ACHN (cell line): ENCODE measurements at places on chromosomes 13 and 19.

DNA sequence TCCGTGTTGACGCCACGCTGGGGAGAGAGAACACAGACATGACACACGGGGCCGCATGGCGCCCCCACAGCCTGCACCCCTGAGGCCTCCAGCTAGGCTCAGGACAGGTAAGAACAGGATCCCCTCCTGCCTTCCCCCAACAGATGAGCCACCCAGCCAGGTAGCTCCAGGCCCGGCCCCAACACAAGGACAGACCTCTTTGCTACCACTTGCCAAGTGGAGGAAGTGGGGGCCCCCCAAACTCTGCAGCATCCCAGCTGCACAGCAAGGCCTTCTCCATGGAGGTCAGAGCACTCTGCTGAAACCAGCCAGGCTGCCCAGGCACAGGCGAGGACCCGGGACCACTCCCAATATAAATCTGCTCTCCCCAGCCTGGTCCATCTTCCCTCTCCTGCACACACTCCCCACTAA, 31.5 kb downstream of the PEPD start:
- no peak for DNase-seq

GRCh38 chr19:35693422-35693821, 10.9 kb upstream of the ZBTB32 start:
- no peak for DNase-seq

DNA sequence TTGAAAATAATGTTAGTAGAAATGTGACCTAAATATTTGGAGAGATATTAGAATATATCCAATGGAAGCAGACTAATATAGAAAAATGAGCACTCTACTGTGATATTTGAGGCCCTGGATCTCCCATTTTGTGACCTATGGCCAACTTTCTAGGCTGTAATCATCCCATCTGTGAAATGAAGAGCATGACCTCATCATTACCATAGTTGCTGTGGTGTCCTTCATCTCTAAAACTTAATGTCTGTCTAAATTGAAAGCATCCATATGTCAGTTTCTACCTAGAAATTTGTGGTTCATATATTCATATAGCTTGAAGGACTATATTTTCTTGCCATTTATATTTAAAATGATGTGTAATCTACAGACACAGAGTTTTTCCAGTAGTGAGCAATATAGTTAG, 41.6 kb downstream of the PAN3 start:
- no peak for DNase-seq

DNA sequence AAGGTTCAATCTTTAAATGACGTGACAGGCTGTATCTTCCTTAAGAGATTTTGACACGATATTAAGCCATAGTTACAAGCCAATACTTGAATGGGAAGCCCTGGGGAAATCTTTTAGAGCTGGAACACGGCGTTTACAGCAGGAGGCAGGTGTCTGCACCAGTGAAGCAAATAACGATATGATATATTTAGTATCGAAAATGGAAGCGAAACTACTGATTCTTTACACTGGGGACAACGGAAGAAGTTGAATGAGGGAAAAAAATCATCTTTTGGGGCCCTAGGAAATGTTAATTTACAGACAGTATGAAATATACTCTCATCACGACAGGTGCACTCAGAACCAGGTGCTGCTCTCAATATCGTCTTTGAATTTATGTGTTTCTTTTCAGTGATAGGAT, 793.9 kb upstream of the PCDH20 start:
- no peak for DNase-seq

DNA sequence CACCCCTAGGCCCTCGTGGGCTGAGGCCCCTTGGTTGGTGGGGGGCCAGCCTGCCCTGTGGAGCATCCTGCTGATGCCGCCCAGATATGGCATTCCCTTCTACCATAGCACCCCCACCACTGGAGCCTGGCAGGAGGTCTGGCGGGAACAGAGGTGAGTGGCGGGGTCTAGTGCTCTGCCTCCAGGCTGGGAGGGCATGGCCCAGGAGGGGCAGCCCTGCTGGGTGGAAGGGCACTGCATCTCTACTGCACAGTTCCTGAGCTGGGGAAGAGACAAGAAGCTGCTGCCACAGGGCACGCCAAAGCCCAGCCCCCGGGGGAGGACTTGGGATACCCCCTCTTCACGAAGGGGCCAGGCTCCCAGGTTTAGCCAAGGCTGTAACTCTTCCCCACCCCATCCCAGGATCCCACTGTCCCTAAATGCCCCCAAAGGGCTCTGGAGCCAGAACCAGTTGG, 2.4 kb upstream of the KMT2B start:
- DNase-seq = no peak

- no peak for DNase-seq
Measured at GRCh38 chr13:106243011-106243565, 292.4 kb downstream of the EFNB2 start.
